Activated naive CD8-positive, alpha-beta T cell treated with anti-CD3 and anti-CD28 coated beads, Interleukin-2, amount 10 ng/mL, durations not matched to agents 7 days and 5 days (primary cell): ENCODE measurements at places on chromosomes 2 and 18. TPM values are rescaled to one million over a fixed set of nuclear protein-coding genes. Genes with fewer than 3 reads are reported as not detected.

The KLHL29 gene
- 1.7 TPM for total RNA-seq

The SLC40A1 gene
- 4.6 TPM for total RNA-seq

The FKBP7 gene
- 1.8 TPM for total RNA-seq

DNA sequence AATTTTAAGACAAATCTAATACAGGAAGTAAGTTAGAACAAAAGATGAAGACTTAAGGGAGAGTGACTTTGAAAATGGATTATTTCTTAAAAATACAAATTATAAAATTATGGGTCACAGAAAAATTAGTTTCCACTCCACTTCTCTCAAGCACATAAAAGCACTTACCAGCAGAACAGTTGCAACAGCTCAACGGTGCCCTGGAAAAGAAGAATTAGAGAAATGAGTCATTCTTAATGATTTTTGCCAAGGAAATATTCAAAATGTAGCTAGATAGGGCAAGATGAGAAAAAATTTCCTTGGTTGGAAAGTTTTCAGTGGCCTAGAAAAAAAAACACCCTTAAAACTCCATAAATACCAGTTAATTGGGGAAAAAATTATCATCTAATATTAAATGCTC is 2185.6 kb upstream of the CELF4 start:
- DNase-seq: no peak

GRCh38 chr18:12776821-12777471 is 74.1 kb downstream of the PSMG2 start:
- no peak for DNase-seq

DNA sequence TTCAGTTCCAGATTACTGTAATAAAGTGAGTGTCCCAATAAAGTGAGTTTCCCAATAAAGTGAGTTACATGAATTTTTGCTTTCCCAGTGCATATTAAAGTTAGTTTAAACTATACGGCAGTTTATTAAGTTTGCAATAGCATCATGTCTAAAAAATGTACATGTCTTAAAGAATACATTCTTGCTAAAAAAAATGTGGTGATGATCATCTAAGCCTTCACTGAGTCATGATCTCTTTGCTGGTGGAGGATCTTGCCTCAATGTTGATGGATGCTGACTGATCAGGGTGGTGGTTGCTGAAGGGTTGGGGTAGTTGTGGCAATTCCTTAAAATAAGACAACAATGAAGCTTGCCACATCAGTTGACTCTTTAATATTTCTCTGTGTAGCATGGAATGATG is 664.2 kb downstream of the TDRD15 start:
- DNase-seq: no peak

DNA sequence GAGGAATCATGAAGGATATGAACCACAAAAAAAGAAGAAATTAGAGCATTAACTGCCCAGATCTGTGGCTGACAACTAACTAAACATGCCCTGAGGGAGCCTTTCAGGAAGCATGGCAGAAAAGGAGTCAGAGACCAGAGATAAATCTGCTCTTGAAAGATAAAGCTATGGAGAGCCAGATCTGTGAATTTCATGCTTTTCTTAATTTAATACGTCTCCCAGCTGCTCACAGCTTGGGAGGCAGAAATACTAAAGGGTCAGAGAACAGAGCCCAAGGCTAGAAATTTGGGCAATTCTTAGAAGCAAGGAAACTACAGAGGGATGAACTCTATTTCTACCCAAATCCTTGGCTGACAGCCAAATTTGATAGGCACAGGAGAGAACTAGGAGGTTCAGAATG is 223.0 kb upstream of the DPP10 start:
- no peak for DNase-seq

DNA sequence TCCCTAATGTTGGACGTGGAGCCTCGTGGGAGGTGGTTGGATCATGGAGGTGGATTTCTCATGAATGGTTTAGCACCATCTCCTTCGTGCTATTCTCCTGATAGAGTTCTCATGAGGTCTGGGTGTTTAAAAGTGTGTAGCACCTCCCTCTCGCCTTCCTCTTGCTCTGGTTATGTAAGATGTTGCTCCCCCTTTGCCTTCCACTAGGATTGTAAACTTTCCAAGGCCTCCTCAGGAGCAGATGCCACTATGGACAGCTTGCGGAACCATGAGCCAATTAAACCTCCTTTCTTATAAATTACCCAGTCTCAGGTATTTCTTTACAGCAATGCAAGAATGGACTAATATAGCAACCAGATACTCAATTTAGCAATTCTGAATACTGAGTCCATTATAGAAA is 82.4 kb upstream of the PELI1 start:
- DNase-seq: no peak

DNA sequence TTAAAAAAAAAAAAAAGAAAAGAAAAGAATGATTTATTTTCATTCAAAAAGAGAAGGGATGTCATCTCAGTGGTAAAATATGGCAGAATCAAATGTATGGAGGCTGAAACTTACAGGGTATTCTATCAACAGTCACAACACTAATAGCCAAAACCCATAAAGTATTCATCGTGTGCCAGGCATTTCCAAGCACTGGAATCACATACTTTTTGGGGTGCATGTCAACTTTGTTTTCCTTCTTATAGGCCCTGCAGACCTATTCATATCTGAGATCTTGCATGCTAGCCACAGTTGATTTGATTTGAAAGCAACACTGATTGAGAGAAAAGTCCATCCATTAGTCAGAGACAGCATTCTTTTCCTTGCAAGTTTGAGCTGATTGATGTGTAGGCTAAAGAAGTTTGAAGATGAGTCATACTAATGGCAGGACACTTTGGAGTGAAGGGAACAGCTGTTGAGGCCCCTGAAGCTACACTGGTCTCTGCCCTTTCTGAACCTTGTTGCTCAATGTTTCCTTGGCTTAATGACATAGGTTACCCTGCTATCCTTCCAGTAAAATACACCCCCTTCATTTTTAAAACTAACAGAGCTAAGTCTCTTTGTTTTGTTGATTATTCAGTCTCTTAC is 22.0 kb downstream of the KATNAL2 start:
- DNase-seq: no peak

The AQP12B gene
- not detected for total RNA-seq

- peak; percentile 79 for DNase-seq
Measured at GRCh38 chr2:98730707-98731040, 258 bp downstream of the MGAT4A start.

DNA sequence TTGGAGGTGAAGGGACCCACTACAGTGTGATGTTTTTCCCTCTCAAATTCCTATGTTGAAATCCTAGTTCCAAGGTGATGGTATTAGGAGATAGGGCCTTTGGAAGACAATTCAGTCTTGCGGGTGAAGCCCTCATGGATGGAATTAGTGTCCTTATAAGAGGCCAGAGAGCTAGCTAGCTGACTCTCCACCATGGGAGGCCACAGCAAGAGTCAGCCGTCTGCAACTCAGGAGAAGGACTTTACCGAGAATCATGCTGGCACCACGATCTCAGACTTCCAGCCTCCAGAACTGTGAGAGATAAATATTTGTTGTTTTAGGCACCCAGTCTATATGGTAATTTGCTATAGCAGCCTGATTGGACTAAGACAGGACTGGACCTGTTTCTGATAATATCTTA is 461.4 kb downstream of the TSN start:
- DNase-seq: no peak

- DNase-seq: no peak
Measured at GRCh38 chr18:9353596-9353995, 19.0 kb downstream of the TWSG1 start.

The CNDP1 gene
- not detected for total RNA-seq

DNA sequence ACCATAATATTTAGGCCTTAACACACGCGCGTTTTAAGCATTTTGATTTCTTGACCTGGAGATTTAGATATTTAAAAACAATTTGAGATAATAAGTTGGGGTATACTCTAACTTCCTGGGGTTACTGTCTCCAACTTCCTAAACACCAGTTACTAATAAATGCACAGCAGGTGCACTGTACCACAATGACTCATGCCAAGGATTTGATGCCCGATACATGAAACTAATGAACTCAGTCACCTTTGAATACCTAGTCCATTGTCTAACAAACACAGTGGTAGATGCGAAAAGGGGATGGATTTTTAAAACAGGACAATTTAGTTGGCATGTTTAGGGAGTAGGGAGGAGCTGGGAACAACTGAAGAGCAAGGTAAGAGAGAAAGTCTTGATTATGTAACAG is 21.2 kb downstream of the CABYR start:
- DNase-seq: no peak

The ECEL1 gene
- total RNA-seq: not detected

The PLB1 gene
- 0.43 TPM for total RNA-seq

GRCh38 chr18:64966667-64967066 is 784.1 kb upstream of the CDH7 start:
- DNase-seq: no peak

DNA sequence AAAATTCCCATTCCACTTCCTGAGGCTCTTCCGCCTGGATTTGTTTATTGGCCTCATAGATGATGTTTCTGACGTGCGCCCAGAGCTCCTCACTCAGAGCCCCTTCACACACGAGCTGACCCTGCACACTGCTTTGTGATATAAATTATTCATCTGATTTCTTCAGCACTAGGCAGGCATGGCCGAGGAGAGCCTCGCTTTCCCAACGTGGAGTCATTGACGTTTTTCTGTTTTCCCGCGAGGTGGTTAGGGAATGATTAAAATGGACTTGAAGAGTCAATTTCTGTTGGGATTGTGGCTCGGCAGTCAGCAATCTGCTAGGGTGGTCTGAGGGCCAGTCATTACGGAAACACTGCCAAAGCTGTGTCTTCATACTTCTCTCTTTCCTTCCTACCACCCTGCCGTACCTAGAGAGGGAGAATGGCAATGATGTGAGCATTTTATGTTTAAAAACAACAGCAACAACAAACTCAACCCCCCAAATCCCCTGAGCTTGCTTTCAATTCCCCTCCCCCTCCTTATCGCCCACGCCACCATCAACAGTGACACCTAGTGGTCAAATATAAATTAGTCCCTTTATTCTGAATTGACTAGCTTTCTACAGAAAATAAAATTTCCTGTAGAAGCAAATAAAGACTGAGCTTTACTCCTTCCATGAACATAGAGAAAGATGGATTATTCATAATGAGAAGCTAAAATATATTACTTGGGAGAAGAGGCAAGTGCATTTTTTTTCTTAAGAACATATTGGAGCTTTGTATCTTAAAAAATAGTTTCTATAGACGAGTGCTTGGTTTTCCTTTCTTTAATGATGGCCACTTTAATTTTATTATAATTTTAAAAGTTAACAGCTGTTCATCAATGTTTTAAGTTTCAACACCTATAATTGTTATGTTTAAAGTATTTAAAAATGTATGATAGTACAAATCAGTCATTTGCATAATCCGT is 285.1 kb downstream of the MTX2 start:
- peak; percentile 28 for DNase-seq

The GCG gene
- not detected for total RNA-seq

DNA sequence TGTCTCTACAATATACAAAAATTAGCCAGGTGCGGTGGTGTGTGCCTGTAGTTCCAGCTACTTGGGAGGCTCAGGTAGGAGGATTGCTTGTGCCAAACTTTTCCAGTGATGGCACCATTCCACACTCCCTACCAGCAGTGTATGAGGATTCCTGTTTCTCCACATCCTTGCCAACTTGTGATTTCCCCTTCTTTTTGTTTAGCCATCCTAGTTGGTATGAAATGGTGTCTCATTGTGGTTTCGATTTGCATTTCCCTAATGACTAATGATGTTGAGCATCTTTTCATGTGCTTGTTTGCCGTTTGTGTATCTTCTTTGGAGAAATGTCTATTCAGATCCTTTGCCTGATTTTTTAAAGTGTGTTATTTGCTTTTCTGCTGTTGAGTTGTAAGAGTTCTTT is 41.0 kb downstream of the EPB41L5 start:
- DNase-seq: no peak

DNA sequence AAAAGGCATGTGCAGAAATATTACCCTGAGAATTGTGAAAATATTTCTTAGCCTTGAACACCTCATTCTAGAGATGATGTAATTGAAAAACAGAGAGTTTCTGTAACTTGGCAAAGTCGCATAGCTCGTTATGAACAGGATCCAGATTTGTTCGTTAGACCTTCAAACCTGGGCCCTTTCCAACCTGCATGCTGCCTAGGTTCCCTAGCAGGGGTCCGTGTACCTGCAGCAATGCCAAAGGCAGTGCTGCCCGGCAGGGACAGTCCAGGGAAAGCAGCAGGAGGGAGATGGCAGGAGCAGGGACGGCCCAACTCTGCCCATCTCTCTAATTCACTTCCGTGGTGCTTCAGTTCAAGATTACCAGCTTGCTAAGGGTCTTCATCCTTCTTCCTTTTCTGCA is 12.0 kb downstream of the PIEZO2 start:
- no peak for DNase-seq

- no peak for DNase-seq
Measured at GRCh38 chr2:55954306-55955035, 30.9 kb upstream of the EFEMP1 start.

The SOX11 gene
- not detected for total RNA-seq

The KLHL30 gene
- not detected for total RNA-seq

The CRYBA2 gene
- not detected for total RNA-seq

The HOXD3 gene
- not detected for total RNA-seq

The ORC2 gene
- total RNA-seq: 52.0 TPM

DNA sequence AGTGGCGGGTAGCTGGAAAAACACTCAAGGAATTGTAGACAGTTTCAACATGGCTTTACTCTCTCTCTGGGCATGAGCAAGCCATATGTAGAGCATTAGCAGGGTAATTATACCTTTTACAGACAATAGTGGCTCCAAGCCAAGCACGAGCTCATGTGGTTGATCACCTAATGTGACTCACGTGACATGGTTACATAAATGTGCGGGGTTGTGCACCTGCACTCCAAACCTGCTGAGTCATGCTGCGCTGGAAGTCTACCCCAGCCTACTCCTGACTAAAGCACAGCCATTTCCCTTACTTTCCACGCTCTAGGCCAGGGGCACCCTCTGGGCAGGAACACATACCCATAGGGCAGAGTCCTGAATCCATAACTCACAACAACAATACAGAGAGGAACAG is 232.8 kb downstream of the MBD5 start:
- DNase-seq: no peak

DNA sequence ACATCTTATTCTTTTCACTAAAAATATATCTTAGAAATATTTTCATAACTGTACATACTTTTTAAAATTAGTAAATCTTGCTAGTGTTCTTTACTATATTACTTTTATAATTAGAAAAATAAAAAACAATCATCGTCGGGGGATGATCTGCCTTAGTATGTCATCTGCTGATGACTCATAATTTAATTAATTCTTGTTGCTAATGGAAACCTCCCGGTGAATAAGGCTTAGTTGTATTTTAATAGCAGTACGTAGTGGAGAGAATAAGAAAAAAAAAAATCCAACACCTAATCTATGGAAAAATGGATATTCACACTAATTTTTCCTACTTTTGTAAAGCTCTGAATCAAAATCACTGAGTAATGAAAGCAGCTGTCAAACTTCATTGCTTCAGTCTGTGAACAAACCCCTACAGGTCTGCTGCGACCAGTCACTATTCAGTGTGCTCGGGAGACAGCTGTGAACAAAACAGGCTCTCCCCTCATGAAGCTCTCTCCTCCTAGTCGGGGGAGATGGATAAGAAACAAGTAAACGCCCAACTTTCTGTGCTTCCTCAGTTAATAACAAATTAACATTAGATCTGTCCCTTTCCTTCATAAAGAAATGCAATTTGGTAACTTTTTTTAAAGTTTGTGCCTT is 97.4 kb upstream of the UPP2 start:
- DNase-seq: no peak

GRCh38 chr2:57828221-57828620 is 218.4 kb upstream of the VRK2 start:
- no peak for DNase-seq

GRCh38 chr2:200962811-200963123 is 693 bp downstream of the ORC2 start:
- no peak for DNase-seq

- no peak for DNase-seq
Measured at GRCh38 chr2:197137231-197137630, 173.3 kb downstream of the ANKRD44 start.

The PKDCC gene
- not detected for total RNA-seq

The GDF7 gene
- total RNA-seq: not detected

GRCh38 chr2:171160119-171160955 is at the start of gene TLK1:
TLK1 (minus strand) TSS chr2:171160893; CDS start chr2:171160428, 465 bp downstream.
- DNase-seq: peak; percentile 80
